ENCODE measurements at places on chromosomes 1 and 21.

- DNase-seq, result peak; percentile 7
Observed at GRCh38 chr1:159911326-159912070, 11.5 kb upstream of the CFAP45 start.

GRCh38 chr1:200139661-200140250, 112.2 kb downstream of the NR5A2 start:
- DNase-seq, result no peak

DNA sequence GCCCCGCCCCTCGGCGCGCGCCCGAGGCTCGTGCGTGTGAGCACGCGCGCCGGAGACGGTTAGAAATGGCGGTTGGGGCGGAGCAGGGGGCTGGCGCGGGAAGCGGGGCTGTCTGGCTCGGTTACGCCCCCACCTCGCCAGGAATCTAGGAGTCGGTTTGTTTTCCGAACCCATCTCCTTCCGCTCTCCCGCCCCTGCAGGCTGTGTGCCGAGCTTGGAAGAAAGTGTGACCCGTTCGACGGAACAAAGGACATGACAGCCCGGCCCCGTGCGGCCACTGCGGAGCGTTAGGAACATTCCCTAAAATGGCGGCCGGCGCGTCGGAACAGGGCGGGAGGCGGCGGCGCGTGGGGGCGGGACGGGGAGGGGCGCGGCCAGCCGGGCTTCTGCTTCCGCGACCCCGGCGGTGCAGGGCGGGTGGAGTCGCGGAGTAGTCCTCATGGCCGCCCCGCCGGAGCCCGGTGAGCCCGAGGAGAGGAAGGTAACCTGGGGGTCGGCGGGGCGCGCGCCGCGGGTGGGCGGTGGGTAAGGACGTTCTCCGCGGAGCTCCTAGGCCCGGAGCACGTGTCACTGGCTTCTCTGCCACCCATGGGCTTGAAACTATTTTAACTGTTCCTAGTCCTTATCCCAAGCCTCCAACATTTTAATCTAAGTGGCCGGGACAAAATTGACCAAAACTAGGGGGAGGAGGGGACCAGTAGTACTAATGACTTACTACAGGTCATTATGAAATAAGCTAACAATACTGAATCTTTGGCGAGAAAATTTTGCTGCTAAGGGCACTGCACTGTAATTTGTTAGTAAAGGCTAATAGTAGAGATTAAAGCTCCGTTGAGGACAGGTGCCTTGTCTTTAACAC, at the start of gene COX20:
Gene COX20, plus strand, starts transcription at position 383 of the 859 bp plus-strand sequence. Its CDS starts 57 bp downstream, at position 440.
- DNase-seq, result peak; percentile 94

DNA sequence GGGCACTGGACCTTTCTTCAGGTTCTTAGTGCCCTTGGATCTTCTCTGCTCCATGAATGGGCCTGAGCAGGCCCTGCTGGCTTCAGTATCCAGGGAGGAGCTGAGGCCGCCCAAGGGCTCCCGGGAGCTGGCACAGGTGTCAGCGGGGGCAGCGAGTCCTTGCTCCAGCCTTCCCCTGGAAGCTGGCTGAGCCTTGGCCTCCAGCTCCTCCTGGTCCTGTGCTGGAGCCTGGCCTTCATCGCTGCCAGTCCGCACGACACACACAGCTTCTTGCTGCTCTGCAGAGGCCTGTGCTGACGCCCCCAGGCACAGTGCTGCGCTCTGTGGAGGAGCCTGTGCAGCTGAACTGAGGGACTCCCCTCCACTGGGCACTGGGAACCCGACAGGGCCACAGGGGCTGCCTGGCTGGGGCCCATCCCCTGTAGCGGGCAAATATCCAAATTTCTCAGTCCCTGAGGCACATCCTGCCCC, 1.7 kb downstream of the SPOCD1 start:
- DNase-seq, result no peak

DNA sequence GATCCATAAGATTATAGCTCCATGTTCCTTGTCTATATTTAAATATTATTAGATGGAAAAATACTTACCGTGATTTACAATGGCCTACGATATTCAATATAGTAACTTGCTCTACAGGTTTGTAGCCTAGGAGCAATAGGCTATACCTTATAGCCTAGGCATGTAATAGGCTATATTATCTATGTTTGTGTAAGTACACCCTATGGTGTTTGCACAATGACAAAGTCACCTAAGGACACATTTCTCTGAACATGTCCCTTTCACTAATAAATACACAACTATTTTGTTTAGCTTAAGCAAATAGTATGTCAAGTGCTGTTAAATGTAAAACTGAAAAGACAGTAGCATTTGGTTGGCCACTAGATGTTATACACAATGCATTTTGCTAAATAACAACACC, 248.9 kb upstream of the ADGRL4 start:
- DNase-seq, result no peak

- no peak for DNase-seq
Observed at GRCh38 chr1:177053648-177054047, 110.9 kb downstream of the ASTN1 start.

DNA sequence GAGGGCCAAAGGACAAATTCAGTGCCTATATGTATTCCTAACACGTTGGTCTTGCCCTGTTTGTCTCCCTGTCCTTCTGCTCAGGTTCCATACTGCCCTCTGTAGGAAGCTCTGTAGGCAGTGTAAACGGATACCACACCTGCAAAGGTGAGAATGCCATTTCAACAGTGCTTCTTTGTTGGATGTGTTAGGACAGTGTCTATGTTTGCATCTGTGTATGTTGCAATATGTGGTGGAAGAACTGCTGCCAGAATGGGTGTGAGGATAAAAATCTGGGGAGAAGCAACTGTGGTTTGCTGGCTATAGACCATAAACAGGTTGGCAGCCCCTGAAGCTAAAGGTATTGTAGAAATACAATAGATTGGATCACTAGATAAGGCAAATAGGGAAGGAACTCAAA, 113.1 kb upstream of the BMP8A start:
- DNase-seq, result no peak

DNA sequence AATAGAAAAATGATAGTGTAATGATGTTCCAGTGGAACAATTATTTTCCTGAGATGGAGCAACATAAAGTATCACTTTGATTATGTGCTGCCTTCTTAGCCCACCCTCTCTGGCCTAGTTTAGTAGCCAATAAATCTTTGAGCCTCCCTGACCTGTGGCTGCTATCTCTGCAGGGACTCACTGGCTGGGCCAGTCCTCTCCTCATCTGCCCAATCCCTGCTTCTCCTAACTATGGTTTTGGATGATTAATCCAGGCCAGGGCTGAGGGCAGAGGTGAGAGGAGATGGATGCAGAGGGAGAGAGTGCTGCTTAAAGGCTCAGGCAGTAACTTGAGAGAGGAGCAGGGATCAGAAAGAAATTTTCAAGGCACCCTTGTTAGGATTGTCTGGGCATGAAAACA, 89.0 kb upstream of the CD34 start:
- no peak for DNase-seq

DNA sequence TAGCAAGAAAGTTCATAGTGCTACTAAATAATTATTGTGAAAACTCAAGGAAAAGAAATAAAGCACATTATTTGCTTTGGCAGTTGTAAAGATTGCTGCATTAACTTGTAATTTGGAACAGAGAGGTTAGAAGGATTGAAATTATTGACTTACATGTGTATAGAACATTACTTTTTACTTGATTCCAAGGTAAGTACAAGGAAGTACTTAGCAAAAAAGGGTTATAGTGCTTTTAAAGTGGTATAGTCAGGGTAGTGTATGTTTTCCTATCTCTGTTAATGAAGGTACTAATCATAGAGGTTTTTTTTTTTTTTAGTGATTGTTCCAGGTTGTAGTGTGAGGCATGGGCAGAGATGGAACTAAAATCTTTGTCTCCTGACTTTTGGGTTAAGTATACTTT, 29.4 kb downstream of the MAN1A2 start:
- DNase-seq, result no peak

DNA sequence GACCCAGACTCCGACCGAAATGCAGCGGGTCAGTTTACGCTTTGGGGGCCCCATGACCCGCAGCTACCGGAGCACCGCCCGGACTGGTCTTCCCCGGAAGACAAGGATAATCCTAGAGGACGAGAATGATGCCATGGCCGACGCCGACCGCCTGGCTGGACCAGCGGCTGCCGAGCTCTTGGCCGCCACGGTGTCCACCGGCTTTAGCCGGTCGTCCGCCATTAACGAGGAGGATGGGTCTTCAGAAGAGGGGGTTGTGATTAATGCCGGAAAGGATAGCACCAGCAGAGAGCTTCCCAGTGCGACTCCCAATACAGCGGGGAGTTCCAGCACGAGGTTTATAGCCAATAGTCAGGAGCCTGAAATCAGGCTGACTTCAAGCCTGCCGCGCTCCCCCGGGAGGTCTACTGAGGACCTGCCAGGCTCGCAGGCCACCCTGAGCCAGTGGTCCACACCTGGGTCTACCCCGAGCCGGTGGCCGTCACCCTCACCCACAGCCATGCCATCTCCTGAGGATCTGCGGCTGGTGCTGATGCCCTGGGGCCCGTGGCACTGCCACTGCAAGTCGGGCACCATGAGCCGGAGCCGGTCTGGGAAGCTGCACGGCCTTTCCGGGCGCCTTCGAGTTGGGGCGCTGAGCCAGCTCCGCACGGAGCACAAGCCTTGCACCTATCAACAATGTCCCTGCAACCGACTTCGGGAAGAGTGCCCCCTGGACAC, 534 bp downstream of the C1orf56 start:
- DNase-seq, result peak; percentile 84

- DNase-seq, result no peak
Observed at GRCh38 chr1:1128454-1129139, 12.7 kb upstream of the C1orf159 start.

DNA sequence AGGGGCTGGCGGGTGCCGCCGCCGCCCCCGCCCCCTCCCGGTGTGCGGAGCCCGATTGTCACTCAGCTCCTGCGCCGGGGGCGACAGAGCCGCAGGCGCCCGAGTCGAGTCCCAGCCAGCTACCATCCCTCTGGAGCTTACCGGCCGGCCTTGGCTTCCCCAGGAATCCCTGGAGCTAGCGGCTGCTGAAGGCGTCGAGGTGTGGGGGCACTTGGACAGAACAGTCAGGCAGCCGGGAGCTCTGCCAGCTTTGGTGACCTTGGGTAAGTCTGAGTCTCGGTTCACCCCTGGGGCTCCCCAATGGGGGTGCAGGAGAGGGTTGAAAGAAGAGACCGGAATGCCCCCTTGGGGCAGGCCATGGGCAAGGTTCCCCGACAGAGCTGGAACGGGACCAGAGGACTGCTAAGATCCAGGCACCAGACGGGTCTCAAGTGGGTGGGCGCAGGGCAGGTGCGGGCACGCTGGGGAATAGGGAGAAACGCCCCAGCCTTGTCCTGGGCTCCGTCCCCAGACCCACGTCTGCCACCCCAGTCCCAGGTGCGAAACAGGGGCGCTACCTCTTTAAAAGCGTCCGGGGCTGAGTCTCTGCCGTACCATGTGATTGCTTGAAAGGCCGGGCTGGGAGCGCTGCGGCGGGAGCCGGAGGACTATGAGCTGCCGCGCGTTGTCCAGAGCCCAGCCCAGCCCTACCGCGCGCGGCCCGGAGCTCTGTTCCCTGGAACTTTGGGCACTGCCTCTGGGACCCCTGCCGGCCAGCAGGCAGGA, at the start of gene ADORA1:
Gene ADORA1, plus strand, starts transcription at position 61 of the 765 bp plus-strand sequence. CDS start 1,116 bp downstream, outside the sequence.
- DNase-seq, result peak; percentile 72

- peak; percentile 79 for DNase-seq
Observed at GRCh38 chr1:94327001-94327690, 89.8 kb upstream of the ARHGAP29 start.

- DNase-seq, result no peak
Observed at GRCh38 chr1:110452330-110452729, 1.4 kb downstream of the PROK1 start.

DNA sequence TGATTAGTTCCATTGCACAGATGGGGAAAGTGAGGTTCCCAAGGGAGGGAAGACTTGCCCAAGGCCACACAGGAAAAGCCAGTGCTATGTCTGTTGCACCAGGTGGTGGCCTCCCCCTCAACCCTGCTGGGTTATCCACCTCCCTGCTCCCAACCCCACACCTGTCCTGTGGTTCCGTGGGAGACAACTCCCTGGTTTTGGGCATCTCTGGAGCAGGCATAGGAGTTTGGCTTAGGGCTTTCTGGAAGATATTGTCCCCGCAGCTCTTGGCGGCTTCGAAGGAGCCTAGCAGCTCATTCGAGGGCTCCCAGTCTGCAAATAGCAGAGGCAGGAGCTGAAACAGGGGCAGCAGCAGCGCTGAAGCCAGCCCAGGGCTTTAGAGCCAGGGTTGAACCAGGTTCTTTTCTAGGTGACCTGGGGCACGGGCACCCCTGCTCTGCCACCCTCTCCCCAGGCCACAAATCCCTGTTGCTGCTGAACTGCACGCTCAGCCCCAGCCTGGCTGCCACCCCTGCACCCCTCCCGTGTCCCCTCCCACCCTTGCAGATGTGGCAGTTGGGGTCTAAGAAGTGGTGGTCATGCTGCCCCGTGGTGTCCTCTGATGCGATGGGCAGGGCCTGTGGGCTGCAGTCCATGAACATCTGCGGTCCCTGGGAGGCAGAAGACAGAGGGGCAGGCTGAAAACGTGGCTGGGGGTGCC, 22.1 kb downstream of the SPOCD1 start:
- DNase-seq, result no peak

DNA sequence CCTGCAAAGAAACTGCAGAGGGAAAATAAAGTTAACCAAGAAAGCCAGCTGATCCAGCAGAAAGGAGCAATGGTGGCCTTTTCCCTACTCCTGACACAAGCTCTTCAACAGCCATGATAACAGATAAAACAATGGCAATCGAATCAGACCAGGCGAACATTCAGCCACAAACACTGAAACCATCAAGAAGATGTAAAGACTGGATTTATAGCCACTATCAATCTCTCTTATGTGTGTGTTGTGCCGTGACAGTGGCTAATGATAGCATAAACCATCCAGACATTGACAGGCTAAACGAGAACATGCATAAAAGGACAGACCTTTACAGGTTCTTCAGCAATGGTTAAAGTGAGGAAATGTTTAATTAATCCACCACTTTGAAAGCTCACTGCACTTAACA, 78.1 kb upstream of the RAB4A start:
- no peak for DNase-seq

- peak; percentile 20 for DNase-seq
Observed at GRCh38 chr21:45381865-45382696, 22.9 kb upstream of the COL18A1 start.

DNA sequence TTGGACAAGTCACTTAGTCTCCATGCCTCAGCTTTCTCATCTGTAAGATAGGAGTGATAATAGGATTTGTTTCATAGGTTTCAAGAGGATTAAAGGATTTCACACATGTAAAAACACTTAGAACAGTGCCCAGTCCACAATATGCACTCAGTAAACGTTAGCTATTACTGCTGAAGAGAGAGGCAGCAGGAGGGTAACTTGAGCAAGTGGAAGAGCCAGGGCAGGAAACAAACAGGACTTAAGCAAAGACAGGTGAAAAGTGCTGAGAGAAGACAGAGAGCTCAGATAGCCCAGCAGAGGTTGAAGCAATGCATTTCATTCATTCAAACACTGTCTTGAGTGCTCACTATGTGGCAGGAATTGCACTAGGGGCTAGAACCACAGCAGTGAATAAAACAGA, 21.1 kb upstream of the H3-3A start:
- no peak for DNase-seq

All from left cardiac atrium (tissue), 4 donors.